ENCODE measurements at places on chromosomes 2 and 18.

GRCh38 chr2:25112113-25112512 is 56.3 kb downstream of the POMC start:
- no peak for DNase-seq

- no peak for DNase-seq
Observed at GRCh38 chr2:57934659-57935058, 111.9 kb upstream of the VRK2 start.

GRCh38 chr2:221569871-221570270 is 2.2 kb downstream of the EPHA4 start:
- no peak for DNase-seq

DNA sequence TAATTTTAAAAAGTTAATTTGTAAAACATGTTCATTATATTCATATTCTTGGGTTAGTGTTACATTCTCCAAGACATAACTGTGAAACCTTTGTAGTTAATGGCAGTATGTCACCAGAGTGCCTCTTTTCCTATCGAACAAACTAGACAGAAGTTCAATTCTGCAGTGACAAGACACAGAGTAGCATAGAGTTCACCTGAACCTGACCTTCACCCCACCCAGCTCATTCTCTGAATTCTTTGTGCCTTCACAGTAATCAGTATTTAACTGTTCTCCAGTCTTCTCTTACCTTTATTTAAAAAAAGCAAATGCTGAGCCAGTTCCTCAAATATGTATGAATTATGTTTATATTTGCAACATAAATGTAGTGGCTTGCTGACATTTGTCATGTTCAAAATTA is 52.9 kb upstream of the CHMP1B start:
- no peak for DNase-seq

- DNase-seq = no peak
Observed at GRCh38 chr18:56196495-56197225, 441.7 kb downstream of the TXNL1 start.

GRCh38 chr2:68889500-68889899 is 18.3 kb upstream of the BMP10 start:
- no peak for DNase-seq

DNA sequence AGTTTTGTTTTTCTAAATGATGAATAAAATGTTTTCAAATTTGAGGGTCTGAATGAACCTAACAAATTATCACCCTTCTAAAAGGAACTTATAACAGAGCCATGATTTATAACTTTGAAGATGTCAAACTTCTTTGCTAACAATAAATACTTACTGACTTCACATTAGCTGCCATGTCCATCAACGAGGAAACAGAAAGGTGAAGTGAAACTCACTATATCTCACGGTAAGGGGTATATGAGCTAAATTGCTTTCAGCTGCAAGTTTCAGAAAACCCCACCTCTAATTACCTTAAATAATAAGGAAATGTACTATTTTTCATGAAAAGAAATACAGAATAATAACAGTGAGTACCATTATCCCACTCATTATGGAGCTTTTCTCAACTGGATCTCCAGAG is 350.8 kb upstream of the NT5C1B start:
- no peak for DNase-seq

GRCh38 chr2:236498369-236498768 is 71.3 kb upstream of the ACKR3 start:
- no peak for DNase-seq

- DNase-seq = no peak
Observed at GRCh38 chr2:12554224-12555011, 162.3 kb upstream of the TRIB2 start.

DNA sequence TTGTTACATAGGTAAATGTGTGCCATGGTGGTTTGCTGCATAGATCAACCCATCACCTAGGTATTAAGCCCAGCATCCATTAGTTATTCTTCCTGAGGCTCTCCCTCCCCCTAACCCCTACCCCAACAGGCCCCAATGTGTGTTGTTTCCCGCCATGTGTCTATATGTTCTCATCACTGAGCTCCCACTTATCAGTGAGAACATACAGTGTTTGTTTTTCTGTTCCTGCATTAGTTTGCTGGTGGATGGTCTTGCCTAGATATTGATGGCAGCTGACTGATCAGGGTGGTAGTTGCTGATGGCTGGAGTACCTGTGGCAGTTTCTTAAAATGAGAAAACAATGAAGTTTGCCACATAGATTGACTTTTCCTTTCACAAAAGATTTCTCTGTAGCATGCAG is 34.6 kb upstream of the MSTN start:
- no peak for DNase-seq

DNA sequence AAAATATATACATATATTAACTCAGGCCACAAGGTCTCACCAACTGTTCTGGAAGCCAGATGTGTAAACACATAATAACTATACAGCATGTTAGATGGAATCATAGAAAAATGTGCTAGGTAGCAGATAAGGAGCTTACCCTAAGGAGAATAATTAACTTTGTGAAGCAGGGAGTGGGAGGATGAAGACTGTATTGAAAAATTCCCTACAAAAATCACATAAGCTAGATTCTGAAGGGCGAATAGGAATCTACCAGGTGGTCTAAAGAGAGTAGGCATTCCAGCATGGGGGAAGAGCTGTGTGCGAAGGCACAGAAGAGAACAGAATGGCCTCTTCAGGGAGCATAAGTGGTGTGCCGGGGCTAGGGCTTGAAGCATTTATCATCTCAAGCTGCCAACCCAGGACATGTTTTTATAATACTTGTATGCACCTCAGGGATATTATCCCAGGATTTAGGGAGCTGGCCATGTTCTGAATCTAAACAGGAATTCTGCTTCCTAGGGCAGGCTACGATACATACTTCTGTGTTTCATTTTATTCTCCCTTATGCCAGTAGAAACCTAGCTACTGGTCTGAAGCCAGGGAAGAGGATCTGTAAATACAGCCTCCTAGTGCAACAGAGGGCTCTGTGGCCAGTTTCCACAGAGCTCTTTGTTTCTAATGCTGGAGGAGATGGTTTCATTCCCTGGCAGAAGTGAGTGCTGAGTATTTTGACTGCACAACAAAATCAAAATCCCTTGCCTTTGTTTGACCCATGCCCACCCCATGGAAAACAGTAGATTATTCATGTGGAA is 56.7 kb downstream of the NEMP2 start:
- no peak for DNase-seq

DNA sequence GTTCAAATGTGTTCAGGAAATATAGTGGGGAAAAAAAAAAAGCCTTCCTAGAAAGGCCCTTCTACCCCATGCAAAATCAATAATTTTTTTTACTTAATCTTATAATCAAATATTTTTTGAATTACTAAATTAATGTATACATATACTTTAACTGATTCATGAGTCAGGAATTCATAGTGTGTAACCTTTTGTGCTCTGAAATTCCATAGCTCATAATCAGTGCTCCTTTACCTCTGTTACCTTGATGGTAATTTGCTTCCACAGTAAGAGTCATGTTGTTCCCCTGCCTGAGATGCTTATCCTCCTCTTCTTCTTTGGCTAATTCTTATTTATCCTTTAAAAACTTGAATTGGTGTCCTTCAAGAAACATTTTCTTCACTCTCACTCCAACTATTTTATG is 414.2 kb downstream of the THSD7B start:
- no peak for DNase-seq

DNA sequence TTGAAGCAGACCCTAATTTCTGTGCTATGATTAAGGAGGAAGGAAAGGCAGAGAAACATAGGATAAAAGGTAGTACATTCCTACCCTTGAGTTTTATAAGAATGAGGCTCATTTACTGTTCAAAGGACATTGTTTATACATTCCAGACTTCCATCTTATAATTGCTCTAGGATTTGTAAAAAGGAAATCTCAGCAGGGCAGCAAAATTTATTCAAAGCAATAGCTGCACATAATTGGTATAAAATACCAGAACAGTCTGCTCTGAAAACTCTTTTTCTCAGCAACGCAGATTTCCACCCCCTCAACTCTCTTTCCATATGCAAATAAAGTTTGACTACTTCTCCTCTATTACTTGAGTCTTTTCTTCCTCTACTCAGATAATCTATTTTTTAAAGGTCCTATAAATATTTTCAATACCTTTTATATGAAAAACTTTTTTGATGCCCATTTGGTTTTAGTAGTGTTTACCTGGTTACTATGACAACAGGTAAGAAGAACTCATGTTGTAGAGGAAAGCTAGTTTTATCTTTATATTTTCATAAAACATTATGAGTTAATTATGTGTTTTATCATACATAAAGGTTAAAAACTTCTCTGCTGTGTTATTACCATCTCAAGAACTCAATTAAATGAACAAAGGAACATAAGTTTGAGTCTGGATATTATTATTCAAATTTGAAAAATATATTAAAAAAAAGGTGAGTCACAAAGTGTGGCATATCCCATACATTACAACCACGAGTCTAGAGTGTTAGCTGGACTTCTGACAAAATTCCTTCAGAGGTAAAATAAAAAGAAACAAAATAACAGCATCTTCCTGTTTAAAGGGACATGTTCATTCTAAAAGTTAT is 19.9 kb downstream of the RBMS1 start:
- DNase-seq = no peak

- DNase-seq = no peak
Observed at GRCh38 chr2:116747103-116747502, 1067.4 kb upstream of the DDX18 start.

DNA sequence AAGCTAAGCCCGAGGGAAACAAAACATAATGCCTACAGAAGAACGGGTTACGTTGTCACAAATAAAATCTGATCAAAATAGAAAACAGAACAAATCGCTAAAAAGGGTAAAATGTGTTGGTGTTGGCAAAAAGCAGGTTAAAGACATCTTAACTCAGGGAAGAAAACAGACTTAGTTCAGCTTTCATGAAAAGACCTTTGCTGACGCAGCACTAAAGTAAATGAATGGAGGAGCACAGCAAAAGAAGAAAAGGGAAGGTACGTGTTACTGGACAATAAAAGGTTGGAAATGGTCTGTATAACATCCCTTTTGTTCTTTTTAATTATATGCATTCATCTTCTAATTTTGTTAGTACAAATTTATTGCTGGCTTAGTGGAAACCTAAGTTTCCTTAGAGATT is 117.4 kb upstream of the DSEL start:
- no peak for DNase-seq

DNA sequence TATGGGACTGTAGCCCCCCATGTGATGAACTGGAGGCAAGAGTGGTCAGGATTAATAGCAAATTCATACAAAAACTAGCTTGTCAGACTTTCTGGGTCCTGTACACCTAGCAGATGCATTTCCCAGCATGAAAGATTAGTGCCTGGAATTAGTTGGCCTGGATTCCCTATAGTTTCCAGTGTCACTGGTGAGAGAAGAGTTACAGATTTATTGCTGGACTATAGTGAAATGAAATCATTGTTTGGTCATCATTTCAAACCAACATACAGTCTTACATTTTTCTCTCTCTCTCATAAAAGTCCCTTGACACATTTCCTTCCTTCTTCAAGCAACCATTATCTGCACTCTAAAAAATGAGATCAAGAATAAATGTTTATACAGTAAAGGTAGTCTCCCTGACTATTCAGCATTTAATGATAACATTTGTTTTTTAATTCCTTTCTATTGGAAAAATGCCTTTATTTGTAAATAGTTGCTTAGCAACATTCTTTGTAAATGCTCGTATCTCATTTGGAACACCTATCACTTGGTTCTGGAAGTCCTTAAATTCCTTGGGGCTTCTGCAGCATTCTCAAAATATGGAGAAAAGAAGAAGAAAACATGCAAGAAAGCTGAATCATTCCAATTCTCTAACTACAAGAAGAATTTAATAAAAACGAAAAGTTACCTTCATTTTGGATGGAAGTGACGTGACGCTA is 144.4 kb downstream of the MREG start:
- DNase-seq = no peak

DNA sequence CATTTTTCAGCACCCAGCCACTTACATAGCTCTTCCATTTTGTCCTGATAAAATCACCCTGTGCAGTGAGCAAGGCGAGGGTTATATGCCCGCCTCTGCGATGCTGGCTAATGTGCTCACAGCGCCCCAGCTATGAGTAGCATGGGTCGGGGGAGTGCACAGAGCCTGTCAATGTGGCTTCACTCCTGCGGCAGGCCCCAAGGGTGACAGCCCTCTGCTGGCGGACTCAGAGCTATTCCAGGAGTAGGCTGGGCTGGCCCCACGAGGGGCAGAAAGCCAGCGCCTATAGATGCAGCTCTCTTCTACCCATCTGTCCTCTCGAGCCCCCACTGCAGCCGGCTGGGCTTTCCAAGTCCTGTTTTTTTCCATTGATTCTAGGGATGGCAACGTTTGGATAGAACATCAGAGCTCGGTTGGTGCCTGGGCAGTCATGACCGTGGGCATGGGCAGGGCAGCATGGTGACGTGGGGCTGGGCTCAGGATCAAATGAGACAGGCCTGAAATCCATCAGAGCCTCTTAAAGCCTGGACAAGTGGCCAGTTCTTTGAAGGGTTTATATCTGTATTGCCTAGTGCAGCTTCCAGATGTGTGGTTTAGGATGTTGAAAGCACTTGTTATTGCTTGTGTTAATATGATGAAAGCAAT is 134.7 kb downstream of the MCFD2 start:
- no peak for DNase-seq

DNA sequence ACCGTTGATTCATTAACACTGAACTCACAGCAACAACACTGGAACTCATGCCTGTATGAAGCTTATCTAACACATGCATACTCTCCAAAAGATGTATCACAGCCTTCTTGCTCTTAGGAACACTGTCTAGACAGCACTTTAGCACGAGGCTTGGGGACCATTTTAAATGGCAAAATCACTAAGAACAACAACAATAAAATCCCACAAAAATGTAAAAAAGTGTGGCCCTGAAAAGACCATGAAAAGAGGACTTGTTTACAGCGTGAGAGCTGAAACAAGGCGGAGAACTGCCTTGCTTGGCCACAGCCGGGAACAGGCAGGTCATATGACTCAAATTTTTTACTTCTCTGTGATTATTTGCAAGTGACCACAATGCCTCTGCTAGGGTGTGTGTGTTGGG is 48.1 kb downstream of the CHN1 start:
- DNase-seq = no peak

DNA sequence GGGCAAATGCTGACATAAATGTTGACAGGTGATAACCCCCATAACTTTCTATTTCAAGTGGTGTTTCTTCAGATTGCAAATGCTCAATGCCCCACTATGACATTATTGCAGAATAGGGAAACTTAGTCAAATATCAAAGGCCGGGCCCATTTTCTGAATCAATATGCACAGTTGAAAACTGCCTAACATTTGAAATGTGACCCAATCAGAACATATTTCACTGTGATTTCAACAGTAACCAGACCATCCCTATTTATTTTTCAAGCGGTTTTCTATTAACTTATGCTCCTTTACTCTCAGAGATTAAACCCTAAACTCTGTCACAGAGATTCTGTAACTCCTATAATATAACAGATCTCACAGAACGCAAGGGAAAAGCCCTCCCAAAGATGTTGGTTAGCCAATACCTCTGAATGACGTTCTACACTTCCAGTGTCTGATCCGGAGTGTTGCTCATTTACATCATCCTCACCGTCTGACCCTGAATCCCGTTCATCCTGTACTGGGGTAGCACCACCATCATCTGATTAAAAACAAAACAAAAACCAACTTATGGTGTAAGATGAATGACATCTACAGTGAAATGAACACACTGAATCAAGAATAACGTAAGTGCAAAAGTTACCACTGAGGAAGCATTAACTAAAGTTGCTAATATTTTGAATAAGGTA is 2.9 kb downstream of the IWS1 start:
- DNase-seq = no peak

- no peak for DNase-seq
Observed at GRCh38 chr2:41267929-41268659, 779.7 kb upstream of the PKDCC start.

Measured in GM18507 (cell line).